Liver (tissue), 10 donors: ENCODE measurements at places on chromosomes 16 and 17. TPM values are rescaled to one million over a fixed set of nuclear protein-coding genes. Genes with fewer than 3 reads are reported as not detected.

DNA sequence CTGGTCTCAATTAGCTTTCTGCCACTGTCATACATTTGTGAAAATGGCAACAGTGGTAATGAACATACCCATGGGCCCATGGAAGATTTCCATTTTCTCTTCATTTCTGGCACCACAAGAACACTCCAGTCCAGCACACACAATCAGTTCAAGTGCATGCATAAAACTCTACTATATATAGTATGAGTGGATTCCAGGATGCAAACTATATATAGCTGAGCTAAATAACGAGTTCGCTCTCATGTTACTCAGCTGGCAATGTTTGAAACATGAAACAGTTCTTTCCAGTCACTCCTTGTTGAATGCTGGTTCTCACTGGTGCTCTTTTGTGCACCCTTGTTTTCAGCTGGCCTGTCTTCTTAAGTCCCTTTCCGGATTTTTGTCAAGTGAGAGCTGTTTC lies 75.2 kb upstream of the DHX40 start:
- no peak for DNase-seq

Gene CYLD
- total RNA-seq: 42.7 TPM

GRCh38 chr16:87389245-87389644 lies 2.9 kb upstream of the MAP1LC3B start:
- DNase-seq: no peak

DNA sequence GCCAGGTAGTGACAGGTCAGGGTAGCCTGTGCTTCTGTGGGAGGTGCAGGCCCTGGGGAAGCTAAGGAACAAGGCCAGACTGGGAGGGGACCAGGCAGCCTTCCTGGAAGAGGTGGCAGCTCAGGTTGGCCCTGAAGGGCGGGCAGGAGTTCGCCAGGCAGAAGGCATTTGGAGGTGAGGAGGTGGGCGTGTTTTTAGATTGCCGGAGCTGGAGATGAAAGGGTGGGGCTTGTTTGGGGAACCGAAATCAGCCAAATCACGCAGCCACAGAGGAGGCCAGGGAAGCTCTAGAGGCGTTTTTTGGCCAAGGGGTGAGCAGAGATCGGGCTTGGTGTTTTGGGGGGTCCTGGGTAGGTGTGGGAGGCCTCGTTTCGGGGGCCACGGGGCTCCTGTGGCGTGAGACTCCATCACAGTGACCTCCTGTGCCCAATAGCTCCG lies 7.6 kb downstream of the ADCY7 start:
- DNase-seq: no peak

DNA sequence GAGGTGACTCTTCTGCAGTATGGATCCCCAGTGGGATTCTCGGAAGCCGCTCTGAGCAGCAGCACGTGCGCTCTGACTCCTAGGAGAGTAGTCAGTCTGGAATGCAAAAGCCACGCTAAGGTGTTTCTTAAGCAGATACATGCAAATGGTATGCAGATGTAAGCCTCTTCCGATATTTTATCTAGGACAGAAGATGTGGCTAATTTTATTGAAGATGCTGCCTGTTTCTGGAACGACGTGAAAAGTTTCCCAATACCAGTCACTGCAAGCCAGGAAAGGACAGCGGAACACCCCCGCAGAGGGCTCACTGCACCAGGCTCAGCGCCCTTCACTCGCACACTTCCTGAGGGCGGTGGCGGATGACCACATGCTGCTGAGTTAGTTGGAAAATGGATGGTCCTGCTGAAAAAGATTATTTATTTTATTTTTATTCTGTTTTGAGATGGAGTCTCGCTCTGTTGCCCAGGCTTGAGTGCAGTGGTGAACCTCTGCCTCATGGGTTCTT lies 10.1 kb downstream of the FADS6 start:
- no peak for DNase-seq

Gene NOD2
- 0.61 TPM for total RNA-seq

- no peak for DNase-seq
Observed at GRCh38 chr17:36464765-36465088, 21.8 kb upstream of the ZNHIT3 start.

Gene P2RX5
- total RNA-seq: 1.2 TPM

GRCh38 chr17:34656801-34657200 lies 77.4 kb downstream of the TMEM132E start:
- no peak for DNase-seq

DNA sequence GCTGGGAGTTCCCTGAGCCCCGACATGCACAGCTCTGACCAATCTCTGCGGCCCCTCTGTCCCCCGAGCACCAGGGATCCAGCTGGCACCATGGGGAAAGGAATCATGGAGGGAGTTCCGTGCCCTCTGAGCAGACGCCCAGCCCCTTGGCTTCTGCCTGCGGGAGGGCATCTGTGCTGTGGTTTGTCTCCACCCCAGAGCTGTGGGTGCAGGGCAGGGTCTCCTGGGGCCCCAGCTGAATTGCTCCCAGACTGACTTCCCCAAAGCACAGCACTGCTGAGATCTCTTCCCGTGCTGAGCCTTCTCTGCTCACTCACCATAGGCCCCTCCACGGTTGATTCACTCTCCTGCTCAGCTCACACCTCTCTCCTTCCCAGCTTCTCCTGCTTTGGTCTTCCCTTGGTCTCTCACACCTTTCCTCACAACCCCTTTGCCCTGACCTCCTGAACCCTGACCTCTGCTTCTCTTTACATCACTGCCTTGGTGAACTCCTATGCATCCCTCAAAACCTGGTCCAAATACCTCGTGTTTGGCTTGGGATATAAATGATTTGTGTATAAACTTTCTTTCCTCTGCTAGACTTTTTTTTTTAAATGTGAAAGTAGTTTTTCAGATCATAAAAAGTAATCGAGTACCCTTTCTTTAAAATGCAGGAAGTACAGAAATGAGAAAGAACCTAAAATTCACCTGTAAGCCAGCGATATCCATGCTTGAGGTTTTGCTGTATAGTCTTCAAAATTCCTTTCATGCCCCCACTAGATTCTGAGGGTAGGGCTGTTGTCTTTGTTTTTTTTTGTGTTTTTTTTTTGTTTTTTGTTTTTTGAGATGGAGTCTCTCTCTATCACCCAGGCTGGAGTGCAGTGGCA lies 265.3 kb downstream of the SEC14L1 start:
- DNase-seq: no peak

Gene HS3ST3B1
- total RNA-seq: 26.9 TPM

DNA sequence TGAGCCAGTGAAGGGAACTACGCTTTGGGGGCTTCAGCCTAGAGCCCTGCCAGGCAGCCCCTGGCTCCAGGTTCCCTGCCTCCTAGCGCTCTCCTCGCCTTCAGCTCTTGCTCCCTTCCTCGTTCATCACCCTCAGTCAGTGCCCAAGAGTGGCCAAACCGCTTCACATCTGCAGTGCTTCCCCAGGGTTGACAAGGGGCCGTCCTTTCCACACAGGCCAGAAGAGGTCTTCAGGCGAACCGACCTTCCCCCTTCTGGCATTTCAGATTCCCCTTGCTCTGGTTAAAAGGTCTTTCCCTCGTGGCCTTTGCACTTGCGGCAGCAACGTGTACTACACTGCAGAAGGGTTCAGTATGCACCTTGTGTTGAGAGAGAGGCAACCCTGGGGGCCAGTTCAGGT lies 4.1 kb downstream of the RASD1 start:
- DNase-seq: no peak

DNA sequence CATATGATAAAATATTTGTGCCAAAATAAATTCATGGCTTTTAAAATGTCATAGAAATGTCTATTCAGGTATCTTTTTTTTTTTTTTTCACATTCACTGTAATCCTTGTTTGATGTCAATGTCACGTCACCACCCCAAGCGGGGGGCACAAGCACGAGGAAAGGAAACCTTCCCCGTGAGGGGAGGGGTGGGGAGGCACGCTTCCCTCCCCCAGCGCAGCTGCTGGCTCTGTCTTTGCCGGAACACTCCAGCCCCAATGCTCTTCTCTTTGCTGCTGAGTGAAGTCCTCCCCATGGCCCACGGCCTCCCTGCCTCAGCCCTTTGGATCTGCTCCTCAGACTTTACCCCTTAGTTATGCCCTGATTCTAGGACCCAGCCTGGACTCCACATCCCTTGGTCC lies 1.5 kb downstream of the SLC35G3 start:
- DNase-seq: no peak

DNA sequence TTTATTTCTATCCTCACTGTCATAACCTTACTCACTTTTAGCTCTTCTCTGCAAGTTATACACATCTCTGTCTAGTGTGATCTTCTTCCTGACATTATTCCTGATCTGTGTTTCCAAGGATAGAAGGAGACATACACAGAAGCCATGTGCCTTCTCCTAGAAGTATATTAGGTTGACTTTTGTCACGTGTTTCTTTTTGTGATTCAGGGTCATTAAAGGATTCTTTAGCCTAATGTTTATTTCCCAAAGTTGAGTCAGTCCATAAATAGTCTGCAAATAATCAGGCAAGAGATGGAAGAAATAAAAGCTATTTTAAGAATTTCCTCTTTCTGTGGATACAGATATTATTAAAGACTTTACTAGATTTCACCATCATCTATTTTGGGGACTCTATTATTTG lies 214.1 kb upstream of the GOT2 start:
- DNase-seq: no peak

Gene ATP1B2
- total RNA-seq: 8.3 TPM

DNA sequence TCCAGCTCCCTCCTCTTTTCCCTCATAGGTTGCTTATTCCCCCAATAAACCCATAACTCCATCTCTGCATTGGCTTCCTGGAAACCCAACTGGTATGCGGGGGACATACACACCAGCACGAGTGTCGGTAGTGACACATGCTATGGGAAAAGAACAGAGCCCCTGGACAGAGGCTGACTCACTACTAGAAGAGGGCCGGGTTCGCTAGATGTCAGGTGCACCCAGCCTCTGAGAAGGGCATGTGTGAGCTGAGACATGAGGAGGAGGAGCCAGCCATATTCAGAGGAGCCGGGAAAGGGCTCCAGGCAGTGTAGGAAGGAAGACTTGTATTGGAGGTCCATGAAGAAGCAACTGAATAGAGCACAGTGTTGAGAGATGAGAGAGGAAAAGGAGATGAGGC lies 241.1 kb downstream of the SOX9 start:
- no peak for DNase-seq

DNA sequence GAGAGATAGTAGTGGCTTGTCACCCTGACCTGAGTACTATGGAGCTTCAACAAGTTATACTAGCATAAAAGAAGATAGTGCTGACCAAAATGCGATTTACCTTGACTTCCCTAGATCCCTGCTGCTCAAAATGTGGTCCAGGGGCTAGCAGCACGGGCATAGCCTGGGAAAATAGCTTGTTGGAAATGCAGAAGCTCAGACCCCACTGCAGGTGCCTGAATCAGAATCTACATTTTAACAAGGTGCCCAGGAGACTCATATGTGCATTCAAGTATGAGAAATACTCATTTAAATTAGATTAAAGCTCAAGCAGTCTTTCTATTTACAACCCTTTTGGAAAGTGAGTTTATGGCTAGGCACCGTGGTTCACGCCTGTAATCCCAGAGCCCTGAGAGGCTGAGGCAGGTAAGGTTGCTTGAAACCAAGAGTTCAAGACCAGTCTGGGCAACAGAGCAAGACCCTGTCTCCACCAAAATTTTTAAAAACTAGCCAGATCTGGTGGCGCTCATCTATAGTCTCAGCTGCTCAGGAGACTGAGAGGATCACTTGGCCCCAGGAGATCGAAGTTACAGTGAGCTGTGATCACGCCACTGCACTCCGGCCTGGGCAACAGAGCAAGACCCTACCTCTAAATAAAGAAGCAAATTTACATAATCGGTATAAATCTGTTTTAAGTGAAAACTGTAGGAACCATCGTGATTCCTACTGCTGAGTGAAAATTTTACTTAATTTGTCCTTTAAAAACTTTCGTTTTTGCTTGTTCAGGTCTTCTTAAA lies 7.3 kb downstream of the APOH start:
- DNase-seq: no peak

DNA sequence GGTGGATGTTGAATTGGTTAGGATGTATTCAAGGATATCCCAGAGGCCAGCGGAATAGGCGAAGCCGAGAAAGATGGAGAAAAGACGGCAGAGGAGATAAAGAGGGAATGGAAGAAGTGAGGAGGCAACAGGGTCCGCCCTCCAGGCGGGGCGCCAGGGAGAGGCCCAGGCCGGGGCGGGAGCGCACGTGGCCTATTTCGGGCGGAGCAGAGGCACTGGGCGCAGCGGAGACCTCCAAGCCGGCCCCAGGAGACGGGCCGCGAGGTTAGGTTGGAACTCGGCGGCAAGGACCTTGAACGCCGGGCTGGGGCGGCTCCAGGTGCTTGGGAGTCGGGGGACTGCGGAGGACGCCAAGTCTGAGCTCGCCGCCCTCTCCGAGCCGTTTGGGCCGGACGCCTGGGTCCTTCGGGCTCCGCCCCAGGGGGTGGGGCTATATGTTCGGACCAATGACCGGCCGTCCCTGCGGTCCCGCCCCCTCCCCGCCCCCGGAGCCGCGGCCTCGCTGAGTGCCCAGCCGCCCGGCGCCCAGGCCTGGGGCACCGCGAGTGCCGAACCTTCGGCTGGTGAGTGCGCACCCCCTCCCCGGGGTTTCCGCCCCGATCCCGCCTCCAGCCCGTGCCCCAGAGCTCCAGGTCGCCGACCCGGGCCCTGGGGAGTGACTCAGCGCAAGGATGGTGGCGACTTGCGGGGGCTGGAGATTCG lies at the start of gene ZNF771:
Gene ZNF771, plus strand, starts transcription at position 505 of the 702 bp plus-strand sequence. CDS start 448 bp downstream, outside the sequence.
- peak; percentile 99 for DNase-seq
